Right hindlimb (tissue), 1 donor: ENCODE measurements at places on chromosomes 3 and 15.

GRCh38 chr3:160065282-160065681 is 76.6 kb downstream of the IL12A start:
- DNase-seq, result no peak

- peak; percentile 29 for DNase-seq
Observed at GRCh38 chr3:141392897-141393734, 24.8 kb downstream of the ZBTB38 start.

GRCh38 chr3:135740211-135740610 is 225.3 kb upstream of the PPP2R3A start:
- no peak for DNase-seq

GRCh38 chr3:182108371-182108770 is 396.6 kb downstream of the SOX2 start:
- no peak for DNase-seq

- DNase-seq, result no peak
Observed at GRCh38 chr3:182715006-182715405, 78.3 kb upstream of the ATP11B start.

- DNase-seq, result no peak
Observed at GRCh38 chr3:120678331-120678947, 3.6 kb downstream of the HGD start.

DNA sequence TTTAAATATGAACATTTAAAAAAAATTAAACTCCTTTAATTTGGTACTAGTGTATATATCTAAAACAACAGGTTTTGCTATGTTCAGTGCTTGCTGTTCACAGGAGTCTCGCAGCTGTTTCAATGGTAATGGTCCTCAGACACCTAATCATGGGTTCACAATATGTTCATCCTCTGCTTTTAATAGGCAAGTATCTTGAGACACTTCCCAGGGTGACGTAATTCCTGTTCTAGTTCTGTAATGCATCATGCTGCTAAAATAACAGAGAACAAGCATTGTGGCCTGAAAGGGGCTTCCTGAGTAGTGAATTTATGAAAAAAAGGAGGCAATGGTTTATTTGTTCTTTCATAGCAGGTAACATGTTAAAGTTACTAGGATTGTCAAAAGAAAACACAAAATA is 625.2 kb upstream of the GBE1 start:
- DNase-seq, result no peak

DNA sequence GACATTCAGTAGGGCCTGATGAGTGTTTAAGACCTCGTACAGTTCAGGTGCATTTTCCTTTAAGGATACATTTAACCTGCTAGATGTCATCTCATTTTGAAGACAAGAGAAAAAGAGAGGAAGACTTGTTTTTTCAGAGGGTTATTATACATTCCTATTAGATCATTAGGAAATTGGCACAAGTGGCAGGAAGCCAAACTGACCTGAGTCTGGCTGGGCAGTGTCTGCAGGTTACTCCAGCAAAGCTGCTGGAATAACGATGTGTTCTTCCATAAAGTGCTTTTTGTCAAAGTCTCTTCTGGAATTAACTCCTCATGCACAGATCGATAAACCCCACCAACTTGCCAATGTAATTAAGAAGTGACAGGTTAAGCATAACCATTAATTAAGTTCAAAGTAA is 396.4 kb upstream of the TPRG1 start:
- DNase-seq, result no peak

- no peak for DNase-seq
Observed at GRCh38 chr3:177733233-177733632, 536.0 kb upstream of the TBL1XR1 start.

DNA sequence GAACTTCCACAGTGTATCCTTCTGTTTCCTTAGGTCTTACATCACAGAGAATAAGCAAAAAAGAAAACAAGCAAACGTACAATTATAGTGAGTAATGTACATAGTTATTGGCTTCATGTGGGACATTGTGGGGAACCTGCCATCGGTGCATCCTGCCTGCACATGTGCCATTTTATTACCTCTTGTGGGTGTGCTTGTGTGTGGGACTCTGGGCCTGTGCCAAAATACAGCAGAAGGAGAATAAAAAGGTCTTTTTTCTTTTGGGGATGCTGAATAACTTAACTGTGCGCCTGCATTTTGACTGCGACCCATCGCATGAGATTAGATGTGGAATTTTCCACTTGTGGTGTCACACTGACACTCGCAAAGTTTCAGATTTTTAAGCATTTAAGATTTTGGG is 169.6 kb upstream of the DCBLD2 start:
- no peak for DNase-seq

DNA sequence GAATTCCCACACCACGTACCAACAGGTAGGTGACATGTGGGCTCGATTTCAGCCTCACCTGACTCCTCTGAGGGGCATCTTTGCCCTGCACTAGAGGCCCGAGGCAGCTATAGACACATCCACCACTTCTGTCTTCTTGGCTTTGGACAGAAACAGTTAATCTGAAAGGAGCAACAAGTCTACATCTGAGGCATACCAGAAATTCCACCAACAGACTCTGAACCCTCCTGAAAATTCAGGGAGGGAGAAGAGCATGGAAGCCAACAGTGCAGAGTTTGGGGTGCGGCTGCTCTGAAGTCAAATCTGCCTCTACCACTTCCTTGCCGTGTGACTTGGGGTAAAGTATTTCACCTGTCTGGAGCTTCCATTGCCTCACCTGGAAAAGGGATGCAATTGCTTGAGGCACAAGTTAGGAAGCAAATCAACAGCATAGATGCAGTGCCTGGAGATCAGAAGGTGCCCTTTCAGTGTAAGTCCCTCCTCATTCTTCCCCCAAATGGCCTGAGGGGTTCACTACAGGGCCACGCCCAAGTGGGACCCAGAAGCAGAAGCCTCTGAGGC is 119.8 kb downstream of the SHQ1 start:
- no peak for DNase-seq

- DNase-seq, result peak; percentile 31
Observed at GRCh38 chr3:14725564-14726440, 50.9 kb downstream of the C3orf20 start.

GRCh38 chr3:15933439-15934139 is 135.8 kb upstream of the ANKRD28 start:
- DNase-seq, result no peak

- no peak for DNase-seq
Observed at GRCh38 chr3:171046760-171047159, 20.2 kb upstream of the SLC2A2 start.

DNA sequence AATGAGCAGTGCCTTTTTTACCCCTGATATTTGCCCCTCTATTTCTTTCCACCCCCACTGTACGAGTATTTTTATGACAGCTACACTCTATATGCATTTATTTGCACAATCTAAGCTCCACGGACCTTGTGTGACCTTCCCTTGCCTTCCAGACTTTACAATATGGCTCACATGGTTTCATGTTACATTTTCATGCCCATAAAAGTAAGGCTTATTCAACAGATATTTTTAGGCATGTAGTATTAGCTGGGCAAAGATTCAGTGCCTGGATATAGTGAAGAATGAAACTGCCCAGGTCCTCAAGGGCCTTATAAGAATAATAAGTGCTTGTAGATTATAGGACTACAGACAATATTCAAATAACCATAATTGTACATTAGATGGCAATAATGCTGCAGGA is 481.9 kb upstream of the CNTN4 start:
- no peak for DNase-seq

- no peak for DNase-seq
Observed at GRCh38 chr3:72663429-72663828, 184.8 kb downstream of the SHQ1 start.

DNA sequence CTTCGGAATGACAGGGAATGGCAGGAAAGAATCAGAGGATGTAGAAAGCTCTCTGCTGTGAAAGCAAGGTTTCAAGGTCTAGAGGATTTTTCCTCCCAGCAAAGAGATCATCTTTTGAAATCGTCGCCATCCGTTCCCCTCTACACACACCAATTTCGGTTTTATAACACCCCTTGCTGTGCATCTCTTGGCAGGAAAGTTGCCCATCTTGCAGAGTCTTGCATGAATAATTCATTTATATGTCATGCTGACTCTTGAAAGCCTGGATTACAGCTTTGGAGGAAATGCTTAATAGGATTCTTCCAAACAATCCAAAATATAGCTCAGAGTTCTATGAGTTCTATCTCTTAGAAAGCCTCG is 262.7 kb downstream of the CHL1 start:
- no peak for DNase-seq

GRCh38 chr3:50436114-50436674 is 67.2 kb downstream of the CACNA2D2 start:
- DNase-seq, result peak; percentile 60

- DNase-seq, result no peak
Observed at GRCh38 chr3:89314454-89315098, 207.2 kb downstream of the EPHA3 start.

GRCh38 chr3:4581124-4581424 is 87.9 kb downstream of the ITPR1 start:
- DNase-seq, result no peak

DNA sequence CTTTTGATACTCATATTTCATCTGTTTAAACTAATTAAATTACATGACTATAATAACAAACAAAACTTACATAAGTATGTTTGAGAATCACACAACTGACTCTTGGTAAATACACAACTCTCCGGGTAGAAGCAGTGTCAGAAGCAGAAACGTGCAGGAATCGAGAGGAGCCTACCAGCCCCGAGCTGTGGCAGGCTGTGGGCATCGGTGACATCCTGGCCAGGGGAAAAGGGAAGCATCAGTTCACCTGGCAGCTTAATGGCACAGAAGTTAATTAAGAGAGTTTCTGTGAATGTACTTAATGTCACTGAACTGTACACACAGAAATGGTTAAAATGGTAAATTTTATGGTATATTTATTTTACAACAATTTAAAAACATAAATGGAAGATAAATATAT is 90.2 kb downstream of the CRTC3 start:
- DNase-seq, result no peak

- DNase-seq, result no peak
Observed at GRCh38 chr15:51083641-51084166, 11.0 kb downstream of the TNFAIP8L3 start.

DNA sequence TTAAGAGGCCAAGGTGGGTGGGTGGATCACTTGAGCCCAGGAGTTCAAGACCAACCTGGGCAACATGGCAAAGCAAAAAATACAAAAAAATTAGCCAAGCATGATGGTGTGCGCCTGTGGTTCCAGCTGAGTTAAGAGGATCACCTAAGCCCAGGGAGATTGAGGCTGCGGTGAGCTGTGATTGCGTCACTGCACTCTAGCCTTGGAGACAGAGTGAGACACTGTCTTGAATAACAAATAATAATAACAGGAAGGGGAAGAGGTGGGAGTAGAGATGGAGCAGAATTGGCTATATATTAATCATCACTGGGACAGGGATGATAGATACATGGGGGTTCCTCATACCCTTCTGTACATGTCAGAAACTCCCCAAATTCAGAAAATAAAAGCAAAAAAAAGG is 23.8 kb upstream of the NMB start:
- no peak for DNase-seq

DNA sequence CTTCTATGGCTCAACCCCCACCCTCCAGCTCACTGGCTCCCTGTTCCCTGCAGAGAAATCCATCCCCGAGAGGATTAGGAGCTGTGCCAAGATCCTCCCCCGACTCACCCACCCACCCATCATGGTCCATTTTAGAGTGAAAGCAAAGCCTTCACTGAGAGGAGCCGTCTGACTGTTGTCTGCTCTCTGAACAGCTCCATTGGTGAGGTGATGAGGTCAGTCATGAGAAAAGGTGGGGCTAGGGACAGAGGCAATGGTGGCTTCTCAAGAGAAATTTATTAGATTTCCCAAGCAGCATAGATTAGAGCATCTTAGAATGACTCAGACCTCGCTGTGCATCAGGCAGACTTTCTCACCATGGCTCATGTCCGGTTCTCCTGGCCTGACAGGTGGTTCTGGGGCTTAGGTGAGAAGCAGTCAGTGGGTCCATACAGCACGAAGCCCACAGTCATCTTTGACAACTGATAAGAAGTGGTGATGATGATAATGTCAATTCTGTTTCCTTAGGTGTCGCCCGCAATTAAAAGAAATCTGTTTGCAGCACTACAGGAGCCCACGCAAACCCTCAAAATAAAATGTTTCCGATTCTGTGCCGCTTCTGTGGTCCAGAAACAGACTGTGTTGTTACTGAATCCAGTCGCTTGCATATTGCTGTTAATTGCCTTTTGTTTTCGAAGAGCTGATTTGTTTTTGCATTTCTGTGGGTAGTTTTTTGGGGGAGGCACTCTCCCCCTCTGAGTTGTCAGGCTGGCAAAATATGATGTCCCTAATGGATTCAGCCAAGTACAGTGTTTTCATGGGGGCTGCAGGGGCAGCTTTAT is 24.8 kb upstream of the RHO start:
- no peak for DNase-seq

- no peak for DNase-seq
Observed at GRCh38 chr15:96576596-96576995, 246.1 kb downstream of the NR2F2 start.

DNA sequence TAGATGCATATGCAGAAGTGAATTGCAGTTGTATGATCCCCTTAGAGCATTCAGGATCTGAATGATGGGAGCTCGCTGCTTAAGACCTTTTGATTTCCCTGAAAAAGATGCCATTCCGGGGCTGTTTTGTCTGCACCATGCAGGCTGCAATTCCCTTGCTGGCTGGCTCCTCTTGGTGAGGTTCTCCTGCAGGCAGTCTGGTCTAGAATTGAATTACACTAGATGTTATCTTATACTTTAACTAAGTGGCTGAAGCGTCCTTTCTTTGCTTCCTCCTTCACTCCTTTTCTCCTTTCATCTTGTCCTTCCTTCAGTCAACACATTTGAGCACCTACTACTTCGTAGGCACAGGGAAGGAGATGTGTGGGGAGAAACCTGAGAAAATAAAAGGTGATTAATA is 18.6 kb upstream of the MYZAP start:
- no peak for DNase-seq

DNA sequence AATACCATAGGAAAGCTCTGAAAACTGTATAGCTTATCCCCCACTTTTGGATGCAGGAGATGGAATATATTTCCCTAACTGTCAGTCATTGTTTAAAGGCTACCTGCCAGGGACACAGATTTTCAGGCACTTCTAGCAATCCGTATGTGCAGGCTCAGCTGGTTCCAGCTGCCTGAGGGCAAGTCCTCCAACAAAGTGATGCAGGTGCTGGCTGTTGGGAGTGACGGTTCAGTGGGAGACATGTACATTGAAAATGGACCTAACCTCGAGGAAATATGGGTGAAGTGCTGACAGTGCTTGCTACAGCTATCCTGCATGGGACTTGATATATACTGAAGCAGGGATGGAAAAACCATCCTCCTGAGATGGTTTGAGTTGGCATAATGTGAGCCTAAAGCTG is 153.1 kb upstream of the GAP43 start:
- no peak for DNase-seq

DNA sequence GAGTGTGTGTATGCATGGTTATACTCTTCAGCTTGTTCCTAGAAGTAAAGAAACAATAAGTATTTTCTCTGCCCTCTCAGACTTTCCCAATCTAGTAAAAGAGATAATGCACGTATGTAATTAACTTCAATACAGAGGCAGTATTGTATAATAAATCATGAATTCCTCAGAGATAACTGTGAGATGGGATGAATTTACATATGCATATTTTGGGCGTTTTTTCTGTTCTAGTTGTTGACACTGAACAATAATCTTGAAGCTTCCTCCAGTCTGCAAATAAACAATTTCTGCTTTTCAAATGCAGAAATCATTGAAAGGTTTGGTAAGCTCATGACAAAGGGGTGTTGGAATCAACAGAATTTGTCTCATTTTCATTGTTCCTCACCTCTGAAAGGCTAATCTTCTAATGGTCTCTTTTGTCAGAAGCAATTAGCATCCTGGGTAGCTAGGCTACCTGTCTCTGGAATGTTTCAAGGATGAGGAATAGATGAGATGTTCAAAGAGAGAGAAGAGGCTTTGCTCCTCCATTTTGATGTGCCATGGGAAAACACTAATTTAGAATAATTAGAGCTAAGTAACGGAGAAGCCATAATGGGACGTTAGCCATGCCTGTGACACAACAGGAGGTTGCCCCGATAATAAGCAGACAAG is 43.3 kb upstream of the SIAH2 start:
- DNase-seq, result no peak
